Islet precursor cell (in vitro differentiated cells): ENCODE measurements at places on chromosomes 2 and 18.

GRCh38 chr18:50726960-50727589 lies 92.7 kb downstream of the MRO start:
- no peak for DNase-seq

DNA sequence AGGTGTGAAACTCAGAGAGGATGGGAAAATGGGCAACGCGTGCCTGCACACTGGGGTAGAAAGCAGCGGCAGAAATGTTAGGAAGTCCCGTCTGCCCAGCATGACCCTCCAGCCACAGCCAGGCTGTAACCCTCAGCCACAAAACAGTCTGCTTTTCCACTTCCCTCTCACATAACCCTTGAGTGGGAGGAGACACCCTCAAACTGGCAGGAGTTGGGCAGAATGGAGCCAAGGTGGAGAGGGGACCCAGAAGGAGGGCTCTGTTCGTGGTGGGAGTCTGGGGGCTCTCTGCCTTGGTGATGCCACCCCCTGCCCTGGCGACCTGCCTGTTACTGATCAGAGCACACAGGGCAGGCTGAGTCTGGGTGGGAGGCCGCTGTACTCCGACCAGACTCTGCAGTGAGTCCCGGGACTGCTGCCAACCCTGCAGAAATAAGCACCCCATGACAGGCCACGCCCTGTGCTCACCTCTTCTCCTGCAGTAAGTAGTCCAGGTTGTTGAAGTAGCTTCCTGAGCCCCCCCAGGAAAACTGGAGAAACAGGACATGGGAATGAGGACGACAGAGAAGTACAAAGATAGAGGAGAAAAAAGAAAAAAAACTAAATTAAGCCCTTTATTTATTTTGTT lies 16.0 kb downstream of the FAM178B start:
- no peak for DNase-seq

DNA sequence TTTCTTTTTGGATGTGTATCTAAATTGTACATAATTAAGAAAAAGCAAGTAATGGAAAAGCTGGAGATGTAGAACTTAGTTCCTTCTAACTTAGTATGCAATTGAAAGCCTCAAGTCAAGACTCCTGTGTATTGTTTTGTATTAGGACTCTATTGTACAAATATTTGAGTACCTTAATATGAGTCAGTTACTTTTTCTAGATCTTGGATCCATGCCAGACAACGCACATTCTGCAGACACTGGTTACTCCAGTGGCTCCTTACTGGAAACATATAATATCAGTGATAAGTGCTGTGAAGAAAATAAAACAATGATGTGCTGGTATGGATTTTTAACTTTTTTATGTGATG lies 1.5 kb downstream of the SLC39A10 start:
- no peak for DNase-seq

GRCh38 chr18:68394705-68395104 lies 320.2 kb downstream of the TMX3 start:
- no peak for DNase-seq

DNA sequence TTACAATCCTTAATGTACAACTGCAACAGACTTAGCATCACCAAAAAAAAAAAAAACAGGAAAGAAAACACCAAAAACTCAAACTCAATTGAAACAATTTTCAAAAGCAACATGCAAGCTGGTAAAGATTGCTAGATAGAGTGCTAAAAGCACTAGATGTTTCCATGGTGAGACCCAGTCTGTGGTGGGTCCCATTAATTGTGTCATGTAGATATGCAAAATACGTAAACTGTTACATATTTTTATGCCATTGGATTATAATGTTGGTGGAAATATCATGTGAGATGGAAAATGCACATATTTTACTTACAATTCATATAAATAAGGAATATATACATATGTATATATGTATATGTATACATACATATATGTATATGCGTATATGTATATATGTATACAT lies 30.5 kb downstream of the CSRNP3 start:
- DNase-seq, result no peak

- peak; percentile 99 for DNase-seq
Measured at GRCh38 chr2:171434013-171434989, at the start of gene DCAF17. TSS of gene DCAF17 (plus strand) at chr2:171434226. CDS start at chr2:171434578, 352 bp downstream.

DNA sequence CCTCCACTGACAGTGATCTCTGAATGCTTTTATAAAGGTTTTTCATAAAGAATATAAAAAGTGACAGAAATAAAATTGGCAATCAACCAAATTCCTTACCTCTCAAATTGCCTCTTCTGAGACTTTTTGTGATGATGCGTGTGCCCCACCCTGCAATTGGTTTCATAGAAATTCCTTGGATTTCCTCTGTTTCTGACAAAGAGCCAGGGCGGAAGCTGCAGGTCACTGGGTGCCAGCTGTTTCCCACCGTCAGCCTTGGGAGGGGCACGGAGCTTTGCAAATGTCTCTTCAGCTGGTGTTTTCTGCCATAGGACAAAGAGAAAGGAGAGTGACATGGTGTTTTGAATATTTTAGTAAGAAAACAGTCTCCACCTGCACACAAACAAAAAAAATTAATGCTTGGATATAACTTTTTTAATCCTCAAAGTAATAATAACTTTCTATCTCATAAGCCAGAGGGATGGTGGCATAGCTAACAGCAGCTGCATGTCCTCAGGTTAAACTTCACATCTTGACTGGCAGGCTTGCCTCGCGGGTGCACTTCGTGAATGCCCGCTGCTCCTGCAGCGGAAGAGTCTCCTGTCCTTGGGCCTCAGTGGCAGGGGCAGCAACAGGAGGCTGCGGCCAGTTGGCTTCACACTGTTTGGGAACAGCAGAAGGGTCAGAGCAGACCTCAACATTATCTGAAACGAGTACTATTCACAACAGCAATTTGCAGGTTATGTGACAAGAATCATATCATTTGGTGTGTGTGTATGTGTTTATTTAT lies 24.7 kb downstream of the AGAP1 start:
- no peak for DNase-seq
